ENCODE measurements at places on chromosomes 7 and 10. TPM values are rescaled to one million over a fixed set of nuclear protein-coding genes. Genes with fewer than 3 reads are reported as not detected.

DNA sequence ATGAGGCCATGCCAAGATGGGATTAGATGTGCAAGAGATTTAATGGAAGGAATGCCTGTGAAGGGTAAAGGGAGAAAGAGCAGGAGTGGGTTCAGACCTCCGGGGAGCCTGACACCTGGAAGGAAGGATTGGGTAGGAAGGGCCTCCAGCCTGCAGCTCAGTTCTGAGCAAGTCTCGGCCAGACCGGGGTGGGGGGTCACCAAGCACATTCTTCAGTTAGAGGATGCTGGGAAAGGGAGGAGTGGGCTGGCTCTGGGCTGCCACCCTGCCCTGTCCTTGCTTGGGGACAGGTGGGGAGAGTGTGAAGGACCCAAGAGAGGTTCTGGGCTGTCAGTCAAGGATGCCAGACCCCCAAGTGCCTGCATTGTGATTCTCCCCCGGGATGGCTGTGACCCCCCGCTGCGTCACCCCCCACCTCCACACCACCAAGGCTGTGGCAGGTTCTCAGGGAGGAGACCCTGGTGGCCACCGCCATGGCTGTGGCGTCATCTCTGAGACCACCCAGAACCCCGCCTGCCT, 16.5 kb upstream of the PRKAG2 start:
- peak; percentile 56 for DNase-seq

DNA sequence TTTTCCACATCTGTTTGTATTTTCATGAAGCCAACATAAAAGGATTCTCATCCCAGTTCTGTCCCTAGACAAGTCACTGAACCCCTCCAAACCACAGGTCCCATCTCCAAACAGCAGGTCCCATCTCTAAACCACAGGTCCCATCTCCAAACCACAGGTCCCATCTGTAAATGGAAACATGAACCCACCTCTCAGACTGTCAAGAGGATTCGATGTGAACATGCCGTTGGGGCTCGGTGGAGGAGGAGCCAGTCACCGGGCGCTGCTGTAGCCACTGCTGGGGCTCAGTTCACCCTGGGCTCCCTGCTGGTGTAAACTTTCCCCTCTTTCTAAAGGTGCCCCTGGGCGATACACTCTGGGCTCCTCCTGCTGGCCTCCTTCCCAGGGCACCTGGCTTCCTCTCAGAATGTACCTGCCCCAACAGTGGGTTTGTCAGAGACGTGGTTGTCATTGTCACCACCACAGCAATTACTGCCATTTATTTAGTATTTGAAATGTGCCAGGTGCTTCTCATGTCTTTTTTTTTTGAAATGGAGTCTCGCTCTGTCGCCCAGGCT, 13.0 kb downstream of the LHPP start:
- DNase-seq, result no peak

GRCh38 chr7:66409493-66409892, 204.4 kb downstream of the TPST1 start:
- DNase-seq, result no peak

GRCh38 chr7:3309140-3309539, 8.1 kb downstream of the SDK1 start:
- no peak for DNase-seq

- peak; percentile 37 for DNase-seq
Observed at GRCh38 chr10:86350897-86351296, 15.7 kb downstream of the GRID1 start.

DNA sequence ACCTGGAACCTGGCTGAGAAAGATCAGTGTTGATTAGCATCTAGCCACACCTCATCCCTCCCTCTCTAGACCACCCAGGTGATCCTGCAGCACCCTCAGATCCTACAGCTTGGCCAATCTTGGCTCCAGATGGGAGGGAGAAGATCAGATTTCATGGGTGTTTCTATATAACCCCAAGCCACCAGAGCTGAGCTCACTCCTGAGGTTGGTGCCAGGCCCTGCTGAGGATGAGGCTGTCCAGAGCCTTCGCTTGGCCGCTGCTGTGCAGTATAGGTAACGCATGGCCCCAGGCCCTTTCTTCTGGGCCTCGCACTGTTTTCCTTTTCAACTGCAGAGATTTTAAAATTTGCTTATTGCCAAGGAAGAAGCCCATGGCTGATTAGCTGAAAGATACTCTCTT, 27.0 kb downstream of the C10orf120 start:
- no peak for DNase-seq

GRCh38 chr7:117728890-117729624, 144.2 kb downstream of the CTTNBP2 start:
- no peak for DNase-seq

DNA sequence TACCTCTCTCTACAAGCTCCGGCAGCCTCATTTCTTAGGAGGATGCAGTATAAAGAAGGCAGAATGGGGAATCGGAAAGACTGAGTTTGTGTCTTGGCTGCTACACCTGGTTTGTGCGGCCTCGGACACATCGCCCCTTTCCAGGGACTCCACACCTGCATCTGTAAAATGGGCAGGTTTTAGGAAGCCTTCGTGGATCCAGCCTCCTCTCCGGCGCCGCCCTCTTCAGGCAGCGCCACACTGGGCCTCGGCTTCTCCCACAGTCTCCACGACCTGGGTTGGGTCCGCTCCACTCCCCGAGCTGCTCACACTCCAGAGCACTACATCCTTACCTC, 341 bp downstream of the GOT1 start:
- DNase-seq, result no peak

DNA sequence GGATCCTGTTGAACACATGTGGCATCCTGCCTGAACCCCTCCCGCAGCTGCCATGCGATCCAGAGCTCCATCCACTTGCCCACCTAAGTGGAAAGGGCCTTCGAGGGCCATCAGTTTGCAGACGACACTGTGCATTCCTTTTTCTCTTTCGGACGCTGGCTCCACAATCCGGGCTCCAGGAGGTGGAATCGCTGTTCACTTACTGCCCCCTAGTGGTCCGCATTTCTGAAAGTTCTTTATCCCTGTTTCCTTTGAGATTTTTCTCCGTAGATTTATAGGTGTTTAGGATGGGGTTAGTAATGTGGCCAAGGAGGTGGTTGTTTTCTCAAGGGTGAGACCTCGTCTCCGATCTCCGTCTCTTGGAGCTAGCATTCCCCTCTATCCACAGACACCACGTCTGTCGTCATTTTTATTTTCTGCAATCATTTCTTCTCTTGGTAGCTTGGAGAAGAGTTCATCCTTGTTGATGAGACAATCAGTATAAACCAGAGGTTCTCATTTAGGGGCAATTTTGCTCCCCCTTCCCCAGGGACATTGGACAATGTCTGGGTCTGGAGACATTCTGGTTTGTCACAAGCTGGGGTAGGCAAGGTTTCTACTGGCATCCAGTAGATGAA, 204.6 kb downstream of the ARHGAP21 start:
- DNase-seq, result no peak

GRCh38 chr7:46079421-46079820, 158.3 kb upstream of the IGFBP3 start:
- no peak for DNase-seq

GRCh38 chr10:68578974-68579373, 18.8 kb downstream of the TET1 start:
- DNase-seq, result no peak

DNA sequence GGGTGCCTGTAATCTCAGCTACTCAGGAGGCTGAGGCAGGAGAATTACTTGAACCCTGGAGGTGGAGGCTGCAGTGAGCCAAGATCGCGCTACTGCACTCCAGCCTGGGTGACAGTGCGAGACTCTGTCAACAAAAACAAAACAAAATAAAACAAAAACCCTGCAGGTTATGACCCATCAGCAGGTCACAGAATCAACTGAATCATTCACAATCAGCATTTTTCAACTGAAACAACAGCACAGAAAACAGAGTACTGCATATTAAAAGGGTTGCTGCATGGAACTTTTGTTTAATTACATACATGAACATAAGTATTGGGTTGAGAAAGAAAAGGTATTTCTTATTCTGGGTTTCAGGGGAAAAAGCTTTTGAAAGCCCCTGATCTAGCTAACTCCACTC, 77.6 kb downstream of the KCNMA1 start:
- no peak for DNase-seq

- peak; percentile 57 for DNase-seq
Observed at GRCh38 chr10:132878091-132878729, 64.2 kb downstream of the CFAP46 start.

GRCh38 chr10:24701447-24701846, 22.2 kb downstream of the ARHGAP21 start:
- no peak for DNase-seq

DNA sequence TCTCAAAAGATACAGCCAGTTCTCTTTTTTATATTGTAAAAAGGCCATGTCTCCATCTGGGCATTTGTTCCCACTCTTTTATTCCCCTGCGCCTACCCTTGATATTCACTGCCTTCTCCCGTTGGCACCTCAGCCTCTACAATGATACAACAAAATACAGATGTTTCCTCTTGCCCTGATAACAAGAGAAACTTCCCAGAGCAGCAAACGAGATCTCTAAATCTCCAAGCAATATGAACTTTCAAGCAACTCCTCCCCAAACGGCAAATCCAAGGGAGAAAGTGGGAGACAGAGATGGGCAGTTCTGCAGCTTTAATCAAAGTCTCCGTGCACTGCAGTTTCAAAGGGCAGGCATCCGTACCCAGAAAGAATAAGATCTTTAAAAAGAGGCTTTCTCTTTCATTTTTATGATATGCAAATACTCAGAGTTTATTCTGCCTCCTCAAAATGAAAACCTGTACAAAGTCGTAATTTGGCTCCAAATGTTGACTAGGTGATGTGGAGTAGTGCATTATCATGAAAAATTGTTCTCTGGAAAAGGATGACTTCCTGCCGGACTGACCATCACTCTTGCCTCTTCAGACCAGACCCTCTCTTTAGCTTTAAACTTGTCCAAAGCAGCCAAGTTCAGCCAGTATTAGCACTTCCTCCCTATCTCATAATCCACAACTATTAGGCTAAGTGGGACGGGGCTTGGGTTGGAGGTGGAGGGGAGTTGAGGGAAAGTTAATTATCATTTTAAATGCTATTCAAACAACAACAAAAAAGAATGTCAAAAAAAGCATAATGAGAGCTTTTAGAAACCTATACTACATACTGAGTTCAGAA, 682 bp downstream of the HGF start:
- DNase-seq, result no peak

DNA sequence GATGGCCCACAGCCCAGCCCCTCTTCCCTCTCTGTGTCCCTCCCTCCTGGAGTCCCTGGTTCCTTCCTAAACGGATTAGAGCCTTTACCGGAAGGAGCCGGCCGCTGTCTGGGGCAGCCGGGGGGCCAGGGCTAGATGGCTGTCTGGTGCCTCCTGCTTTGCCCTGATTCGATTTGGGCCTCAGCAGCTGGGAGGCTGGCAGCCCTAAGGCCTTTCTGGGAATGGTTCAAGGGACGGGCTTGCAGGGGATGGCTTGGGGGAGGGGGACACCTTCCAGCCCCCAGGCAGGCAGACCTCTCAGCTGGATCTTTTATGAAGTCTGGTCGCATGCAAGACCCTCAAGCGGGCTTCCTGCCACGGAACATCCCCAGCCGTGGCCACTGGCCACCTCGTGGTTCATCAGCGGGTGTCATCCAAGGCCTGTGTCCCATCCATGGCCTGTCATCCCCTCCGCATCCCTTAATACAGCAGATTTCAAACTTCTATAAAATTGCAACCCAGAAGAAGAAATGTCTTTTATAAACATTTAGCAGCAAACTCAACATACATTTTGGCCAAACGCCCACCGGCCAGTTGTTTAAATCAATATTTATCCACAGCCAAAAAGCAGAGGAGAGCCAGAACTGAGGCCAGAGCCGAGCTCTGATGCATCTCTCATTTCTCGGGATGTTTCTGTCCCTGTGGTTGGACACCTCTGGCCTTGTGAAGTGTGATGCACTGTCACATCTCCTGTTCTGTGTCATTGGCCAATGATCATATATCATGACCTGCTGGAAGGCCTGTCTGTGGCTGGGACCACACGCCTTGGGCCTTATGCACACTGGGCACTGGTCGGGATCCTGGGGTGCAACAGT, 52.0 kb downstream of the GTF2IRD1 start:
- no peak for DNase-seq

DNA sequence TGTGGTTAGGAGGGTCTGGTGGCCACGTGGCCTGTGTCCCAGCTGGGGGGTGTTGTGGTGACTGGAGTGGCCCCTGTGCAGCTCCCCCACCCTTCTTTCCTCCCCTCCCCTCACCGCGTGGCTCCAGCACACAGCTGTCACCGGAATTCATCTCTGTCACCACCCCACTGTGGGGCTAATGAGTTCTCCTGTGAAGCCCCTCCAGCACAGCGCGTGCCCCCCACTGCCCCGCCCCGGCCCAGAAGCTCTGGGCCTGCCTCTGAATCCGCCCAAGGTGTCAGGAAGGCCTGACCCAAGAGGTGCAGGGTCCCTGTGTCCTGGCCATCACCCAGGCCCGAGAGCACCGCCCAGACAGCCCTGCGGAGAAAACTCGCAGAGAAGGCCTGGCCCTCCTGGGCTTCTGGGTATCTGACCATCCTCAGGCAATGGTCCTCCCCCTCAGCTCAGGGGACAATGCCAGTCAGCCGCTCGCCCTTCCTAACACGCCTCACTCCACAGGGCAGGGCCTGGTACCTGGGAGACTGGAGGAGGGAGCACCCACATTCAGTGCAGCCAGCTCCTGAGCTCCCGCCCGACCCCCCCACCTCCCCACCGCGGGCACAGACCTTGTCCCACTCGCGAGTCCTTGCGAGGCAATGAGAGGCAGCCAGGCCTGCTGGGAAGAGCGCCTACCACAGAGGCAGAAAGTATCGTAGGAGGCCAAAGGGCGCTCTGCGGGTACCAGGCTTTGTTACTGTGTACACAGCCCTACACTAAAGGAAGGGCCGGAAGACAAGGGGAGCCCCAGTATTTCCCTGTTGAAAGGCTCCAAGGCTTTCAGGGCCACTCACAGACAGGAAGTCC, 38.2 kb downstream of the GBX1 start:
- DNase-seq, result no peak

DNA sequence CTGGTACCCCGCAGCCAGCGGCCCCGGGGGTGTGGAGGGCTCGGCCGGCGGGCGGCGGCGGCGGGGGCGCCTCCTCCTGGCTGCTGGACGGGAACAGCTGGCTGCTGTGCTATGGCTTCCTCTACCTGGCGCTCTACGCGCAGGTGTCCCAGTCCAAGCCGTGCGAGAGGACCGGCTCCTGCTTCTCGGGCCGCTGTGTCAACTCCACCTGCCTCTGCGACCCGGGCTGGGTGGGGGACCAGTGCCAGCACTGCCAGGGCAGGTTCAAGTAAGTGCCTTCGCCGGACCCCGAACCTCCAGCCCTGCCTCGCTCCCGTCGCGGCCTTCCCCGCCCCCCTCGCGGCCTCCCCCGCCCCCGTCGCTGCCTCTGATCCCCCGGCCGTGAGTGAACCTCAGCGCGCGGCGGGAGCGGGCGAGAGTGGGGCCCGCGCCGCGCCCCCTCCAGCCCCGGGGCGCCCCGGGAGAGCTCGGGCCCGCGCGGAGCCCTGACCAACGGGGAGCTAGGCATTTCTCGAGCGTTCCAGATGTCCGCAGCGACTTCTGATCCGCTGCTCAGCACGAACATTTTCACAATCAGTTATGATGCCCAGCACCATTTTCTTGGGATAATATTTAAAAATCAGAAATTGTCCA, 727 bp downstream of the ATRNL1 start:
- DNase-seq, result peak; percentile 77

- DNase-seq, result no peak
Observed at GRCh38 chr7:149642589-149642988, 130.8 kb downstream of the ZNF467 start.

GRCh38 chr7:37248396-37248861, 200.2 kb downstream of the ELMO1 start:
- no peak for DNase-seq

EVX1 gene
- not detected for total RNA-seq

HOXA6 gene
- 0.91 TPM for total RNA-seq

GRM3 gene
- total RNA-seq, result not detected

PKD2L1 gene
- 8.7 TPM for total RNA-seq

MAGI2 gene
- total RNA-seq, result 14.1 TPM

IL6 gene
- 11.8 TPM for total RNA-seq
